Stimulated activated CD8-positive, alpha-beta memory T cell treated with anti-CD3 and anti-CD28 coated beads, Interleukin-15, amount 100 ng/mL, for 48 hours (primary cell): ENCODE measurements at places on chromosomes 3 and 15.

DNA sequence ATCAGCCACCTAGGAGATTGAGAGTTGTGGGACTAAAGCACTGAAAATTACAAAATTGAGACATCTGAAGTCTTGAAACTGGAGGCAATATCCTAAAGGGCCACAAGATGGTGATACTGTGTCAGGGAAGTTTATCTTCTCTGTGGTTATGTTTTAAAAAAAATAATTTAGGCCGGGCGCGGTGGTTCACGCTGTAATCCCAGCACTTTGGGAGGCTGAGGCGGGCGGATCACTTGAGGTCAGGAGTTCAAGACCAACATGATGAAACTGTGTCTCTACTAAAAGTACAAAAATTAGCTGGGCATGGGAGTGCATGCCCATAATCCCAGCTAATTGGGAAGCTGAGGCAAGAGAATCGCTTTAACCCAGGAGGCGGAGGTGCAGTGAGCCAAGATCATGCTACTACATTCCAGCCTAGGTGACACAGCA is 17.9 kb upstream of the NIT2 start:
- no peak for DNase-seq

DNA sequence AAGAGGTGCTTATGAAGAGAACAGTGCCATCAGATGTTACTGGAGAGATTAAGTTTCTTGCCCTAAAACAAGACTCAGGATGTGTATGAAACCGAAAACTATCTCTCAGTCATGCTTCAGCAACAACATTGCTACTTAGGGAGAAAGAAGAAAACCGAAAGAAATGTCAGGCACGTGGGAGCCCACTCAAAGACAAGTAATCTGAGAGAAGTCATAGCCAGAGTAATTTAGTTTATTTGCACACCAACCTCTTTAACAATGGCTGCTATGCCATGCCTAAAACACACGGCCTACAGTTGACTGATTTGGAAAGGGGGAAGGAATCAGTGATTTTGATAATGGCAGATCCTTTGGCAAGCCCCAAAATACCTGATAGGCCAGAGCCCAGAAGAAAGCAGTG is 162.9 kb downstream of the TIGIT start:
- DNase-seq: no peak

GRCh38 chr3:150314248-150315004 is 93.7 kb upstream of the TSC22D2 start:
- no peak for DNase-seq

GRCh38 chr3:176824811-176825210 is 372.5 kb downstream of the TBL1XR1 start:
- DNase-seq: no peak
